ENCODE measurements at places on chromosomes 2 and 18.

DNA sequence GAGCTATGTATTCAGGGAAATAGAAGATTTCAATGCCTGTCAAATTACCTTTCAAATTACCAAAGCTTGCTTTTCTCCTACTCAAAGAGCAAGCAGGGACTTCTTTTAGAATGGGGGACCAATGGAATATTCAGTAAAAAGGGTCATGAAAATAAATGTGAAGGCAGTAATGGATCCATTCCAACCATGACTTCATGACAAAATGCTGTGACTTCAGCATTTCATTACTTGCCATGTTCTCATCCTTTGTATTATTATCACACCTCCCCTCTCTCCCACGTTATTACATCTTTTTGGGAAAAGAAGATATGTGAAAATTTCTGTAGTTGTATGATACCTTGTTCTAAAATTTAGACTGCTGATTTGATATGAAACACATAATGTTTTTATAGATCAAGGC is 864.0 kb upstream of the FSHR start:
- no peak for DNase-seq

DNA sequence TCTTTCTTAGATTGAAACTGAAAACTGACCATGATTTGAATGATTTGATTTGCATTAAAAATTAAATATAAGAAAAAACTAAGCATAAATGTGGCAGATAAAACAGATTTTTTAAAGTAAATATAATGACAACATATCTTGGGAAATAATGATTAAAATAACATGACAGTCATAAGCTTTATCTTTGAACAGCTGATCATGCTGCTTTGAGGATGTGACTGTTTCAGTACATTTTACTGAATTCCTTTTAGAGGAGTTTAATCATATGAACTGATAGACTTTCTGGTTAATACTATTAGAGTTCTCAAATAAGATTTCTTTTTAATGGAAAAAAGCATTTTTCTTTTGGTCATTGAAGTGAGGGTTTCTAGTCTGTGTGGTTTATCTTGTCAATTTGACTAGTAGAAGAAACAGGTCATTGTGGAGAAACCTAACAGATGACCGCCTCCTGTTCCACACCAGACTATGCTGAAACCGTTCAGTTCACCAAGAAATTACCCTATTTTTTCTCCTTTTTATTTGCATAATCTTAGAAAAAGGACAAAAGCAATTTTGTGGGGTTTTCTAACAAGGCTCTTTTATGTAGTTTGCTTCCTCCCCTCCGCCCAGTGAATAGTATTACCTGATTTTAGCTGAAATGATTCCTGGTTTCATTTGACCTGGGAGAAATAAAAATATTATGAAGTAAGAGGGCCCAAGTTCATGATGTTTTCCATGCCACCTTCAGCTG is 262.1 kb downstream of the PTGR3 start:
- no peak for DNase-seq

GRCh38 chr2:46298272-46298521 is 990 bp downstream of the EPAS1 start:
- DNase-seq: no peak

GRCh38 chr2:197130318-197130717 is 180.3 kb downstream of the ANKRD44 start:
- no peak for DNase-seq

DNA sequence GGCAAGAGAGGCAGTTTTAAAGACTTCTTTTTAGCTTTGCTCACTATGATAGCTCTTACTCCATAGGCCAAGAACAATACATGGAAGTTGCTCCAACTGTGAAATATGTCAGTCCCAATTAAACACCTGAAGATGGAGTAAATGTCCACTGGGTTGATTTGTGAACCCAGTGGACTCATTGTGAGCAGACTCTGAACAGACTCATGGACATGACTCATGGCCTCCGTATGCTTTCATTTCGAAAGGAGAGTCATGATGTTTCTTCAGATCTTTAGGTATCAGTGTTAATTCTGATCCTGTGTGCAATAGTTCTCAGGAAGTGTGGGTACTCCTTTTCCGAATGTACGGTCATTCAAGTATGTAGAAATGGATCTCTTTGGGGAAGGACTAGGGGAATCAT is 5.4 kb upstream of the CWC22 start:
- DNase-seq: no peak

DNA sequence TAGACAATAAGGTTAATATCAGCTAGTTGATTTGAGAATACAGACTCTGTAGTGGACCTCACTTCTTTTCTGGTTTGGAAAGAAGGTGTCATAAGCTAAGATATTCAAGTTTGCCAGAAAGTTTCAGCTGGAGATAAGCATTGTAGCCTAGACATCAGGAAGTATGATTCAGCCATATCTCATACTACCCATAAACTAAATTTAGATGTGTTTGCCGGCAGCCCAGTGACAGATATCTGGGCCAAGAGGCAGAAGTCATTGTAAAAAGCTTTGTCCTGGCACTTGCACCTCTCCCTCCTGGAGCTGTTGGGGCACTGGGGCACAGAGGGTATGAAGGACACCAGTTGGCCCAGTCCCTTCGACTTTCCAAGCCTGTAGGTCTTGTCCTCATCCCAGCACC is 128.0 kb downstream of the EPHA4 start:
- no peak for DNase-seq

GRCh38 chr2:210445116-210445707 is 31.3 kb downstream of the LANCL1 start:
- peak; percentile 10 for DNase-seq

DNA sequence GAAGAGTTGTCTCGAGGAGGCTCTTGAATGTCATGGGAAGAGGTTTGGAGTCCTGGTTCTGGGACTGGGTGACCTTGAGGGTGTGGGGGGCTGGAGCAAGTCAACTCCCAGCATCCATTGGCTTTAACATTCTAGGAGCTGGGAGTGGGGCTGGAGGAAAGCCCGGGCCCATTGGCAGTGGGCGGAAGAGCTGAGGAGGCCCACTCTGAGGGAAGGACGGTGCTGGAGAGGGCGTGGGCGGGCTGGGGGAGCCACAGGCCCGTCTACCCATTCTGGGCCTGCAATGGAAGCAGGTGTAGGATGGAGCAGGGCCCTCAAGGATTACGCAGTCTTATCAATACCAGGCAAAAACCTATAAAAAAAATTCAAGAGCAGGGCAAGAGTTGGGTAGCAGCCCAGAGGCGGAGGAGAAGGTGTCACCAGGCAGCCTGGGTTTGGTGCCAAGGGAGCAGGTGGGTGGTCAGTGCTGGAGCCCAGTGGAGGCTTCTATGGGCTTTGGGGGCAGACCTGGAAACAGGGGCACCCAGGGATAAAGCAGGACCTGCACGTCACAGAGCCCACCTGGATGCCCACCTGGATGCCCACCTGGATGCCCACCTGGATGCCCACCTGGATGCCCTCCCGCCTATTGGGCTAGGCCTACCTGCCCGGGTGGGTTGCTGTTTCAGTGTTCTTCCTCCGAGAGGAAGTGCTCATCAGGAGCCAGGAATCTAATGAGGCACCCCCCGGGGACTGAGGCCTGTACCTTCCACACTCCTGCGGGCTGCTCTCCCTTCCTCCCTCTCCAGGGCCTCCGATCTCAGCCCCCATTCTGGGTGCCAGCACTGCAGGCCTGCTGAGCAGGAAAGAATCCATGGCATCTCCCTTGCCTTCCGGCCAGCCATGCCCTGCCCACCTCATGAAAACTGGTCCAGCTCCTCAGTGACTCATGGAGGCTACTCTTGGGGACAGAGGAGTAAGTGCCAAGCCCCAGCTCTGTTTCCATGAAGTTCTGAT is 71.3 kb downstream of the CTIF start:
- DNase-seq: no peak

DNA sequence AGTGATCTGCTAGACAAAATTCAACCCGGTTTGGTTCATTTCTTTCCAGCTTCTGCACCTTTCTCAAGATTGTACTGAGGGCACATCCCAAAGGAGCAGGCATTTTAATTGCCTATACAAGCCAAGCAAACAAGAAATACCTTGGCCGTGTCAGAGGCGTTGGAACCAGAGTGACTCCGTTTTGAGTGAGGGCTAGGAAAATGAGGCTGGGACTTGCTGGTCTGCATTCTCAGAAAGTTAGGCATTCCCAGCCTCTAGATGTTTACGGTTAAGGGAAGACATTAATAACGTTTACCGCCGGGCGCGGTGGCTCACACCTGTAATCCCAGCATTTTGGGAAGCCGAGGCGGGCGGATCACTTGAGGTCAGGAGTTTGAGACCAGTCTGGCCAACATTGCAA is 1.5 kb upstream of the GEMIN6 start:
- no peak for DNase-seq

DNA sequence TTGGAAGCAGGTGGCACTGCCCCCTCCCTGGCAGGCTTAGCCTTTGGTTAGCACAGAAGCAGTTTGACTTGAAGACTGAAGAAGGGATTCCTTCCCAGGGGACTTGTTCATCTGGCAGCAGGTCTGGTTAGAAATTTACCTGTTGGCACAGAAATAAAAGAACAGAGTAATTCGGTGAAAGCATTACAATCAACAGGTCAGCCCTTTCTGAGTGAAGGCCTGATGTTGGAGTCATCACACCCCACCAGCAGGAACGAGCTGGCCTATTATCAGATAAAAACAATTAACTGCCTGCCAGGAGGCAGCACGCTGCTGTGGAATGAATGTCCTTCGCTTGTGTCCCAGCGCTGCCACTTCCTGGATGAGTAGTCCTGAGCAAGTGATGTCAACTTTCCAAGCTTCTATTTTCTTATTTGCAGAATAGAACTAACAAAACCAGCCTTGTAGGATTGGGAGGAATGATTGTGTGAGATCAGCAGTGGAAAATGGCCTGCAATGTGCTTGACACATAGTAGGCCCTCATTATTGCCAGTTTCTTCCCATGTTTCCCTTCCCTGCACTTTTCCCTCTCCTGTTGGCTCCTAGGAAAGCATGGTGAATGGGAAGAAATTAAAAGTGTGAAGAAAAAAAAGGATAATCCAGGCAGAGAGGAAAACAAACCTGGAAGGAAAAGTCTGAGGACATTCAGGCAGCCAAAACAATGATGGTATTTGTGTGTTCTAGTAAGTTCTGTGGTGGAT is 29.0 kb downstream of the LGALSL start:
- DNase-seq: no peak

GRCh38 chr2:100283724-100284501 is 38.4 kb downstream of the LONRF2 start:
- no peak for DNase-seq
